ENCODE measurements at places on chromosomes 12 and 14.

GRCh38 chr12:62737615-62738014 lies 197.3 kb downstream of the PPM1H start:
- no peak for DNase-seq

- no peak for DNase-seq
Measured at GRCh38 chr12:93407054-93407962, 29.6 kb downstream of the NUDT4 start.

DNA sequence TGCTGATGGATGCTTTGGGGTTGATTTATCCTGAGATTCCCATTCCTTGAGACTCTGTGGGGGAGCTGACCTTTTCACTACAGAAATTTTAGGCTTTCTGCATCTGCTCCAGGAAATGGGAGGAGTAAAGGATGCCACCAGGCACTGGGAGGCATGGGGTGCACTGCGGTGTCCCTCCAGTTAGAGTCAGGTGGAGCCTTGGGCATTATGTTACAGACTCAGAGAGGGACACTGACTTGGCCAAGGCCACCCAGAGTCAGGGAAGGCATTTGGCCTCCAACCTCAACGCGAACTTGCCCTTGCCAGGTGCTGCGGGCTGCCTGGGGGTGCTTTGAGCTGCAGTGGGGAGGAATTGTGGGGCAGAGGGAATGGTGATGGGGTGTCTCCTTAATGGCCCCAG lies 58.0 kb upstream of the TBX3 start:
- no peak for DNase-seq

DNA sequence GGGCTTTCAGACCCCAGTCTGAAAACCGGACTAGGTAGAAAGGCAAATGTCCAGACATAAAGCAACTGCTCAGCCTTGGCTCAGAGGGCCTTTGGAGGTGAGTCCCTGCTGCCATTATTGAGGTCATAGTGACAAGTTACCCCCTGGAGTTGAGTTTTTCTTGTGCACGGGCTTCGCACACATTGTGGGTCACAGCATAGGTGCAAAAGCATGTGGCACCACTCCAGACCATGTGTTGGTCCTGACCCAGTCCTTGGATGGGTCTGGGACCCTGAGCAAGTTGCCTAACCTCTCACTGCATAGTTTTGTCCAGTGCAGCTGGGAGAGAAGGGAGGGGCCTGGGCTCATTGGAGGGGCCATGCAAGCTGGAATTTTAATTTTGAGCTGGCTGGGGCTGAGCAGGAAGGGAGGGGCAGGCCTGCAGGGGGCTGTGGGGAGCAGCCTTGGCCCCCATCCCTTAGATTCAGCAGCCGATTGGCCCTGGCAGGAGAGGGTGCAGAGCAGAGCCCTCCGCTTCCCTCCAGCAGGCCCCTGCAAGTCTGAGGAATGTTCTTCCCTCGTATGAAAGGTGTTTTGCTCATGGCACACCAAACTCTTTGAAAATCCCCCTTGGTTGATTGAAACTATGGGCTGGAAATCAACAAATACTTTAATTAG lies 4.2 kb upstream of the KRT5 start:
- DNase-seq = no peak

- no peak for DNase-seq
Measured at GRCh38 chr12:44929236-44929885, 53.2 kb upstream of the NELL2 start.

GRCh38 chr12:11716794-11717518 lies 67.5 kb downstream of the ETV6 start:
- no peak for DNase-seq

GRCh38 chr14:79369359-79370332 lies 841.7 kb downstream of the DIO2 start:
- DNase-seq = no peak

DNA sequence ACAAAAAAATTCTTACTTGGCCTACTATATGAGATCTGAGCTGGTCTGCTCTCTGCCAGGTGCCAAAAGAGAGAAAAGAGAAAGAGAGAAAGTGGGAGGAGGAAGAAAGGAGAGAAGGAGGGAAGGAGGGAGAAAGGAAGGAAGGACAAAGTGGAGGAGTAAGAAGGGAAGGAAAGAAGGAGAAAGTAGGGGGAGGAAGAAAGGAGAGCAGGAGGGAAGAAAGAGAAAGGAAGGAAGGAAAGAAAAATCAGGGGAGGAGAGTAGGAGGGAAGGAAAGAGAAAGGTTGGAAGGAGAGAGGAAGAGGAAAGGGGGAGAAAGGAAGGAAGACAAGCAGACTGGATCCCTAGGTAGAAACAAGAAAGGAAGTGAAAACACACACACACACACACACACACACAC lies 96.8 kb downstream of the RPS29 start:
- no peak for DNase-seq

DNA sequence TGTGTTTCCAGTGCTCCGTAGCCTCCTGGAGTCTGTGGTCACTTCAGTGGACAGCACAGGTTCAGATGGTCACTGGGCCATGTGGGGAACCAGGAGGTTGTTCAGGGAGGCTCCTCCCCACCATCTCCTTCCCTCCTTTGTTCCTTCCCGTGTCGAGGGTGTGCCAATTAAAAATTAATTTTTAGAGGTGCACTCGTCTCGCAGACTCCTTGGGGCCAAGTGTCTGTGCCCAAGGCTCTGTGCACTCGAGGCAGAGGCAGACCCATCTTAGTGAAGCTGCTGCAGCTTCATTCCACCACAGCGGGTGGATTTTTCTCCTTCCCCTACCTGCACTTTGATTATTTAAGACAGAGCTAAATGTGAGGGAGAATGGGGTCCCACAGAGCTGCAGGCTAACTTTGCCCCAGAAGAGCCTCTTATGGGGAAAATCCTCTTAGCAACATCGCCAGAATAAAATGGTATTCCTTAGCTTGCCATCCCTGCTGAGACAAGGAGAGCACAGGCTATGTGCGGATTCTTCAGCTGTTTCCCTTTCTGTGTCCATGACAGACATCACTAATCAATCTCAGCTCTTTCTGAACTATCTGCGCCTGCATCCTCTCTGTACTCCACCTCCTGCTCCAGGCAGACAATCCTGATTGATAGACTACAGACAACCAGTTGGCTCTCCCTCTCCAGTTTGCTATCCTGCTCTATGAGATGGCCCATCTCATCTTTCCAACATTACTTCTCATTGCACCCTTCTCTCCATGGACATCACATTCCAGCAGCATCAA lies 159.5 kb downstream of the VRK1 start:
- no peak for DNase-seq

DNA sequence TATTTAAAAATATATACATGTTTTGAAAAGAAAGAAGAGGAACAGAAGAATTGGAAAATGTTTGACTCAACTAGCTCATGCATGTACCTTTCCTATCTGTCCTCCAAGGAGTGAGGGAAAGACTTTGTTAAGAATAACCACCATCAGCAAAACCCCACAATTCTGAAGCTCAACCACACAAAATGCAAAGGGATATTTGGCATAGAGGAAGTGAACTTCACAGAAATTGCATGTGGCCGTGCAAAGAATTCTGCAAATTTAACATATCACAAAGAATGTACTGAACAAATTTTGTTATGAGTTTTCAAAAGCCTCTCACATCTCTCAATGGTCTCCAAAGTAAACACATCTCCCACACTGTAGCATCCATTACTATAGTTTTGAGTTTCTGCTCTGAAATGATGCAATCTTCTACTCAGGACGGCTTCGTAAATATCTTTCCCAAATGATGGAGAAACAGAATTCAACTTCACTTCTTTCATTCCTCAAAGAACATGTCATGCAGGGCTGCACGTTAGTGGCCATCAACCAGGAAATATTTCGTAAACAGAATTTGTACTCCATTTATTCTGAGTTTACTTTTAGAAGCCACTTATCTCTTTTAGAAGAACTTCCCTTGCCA lies 17.6 kb downstream of the DUSP6 start:
- DNase-seq = no peak

GRCh38 chr12:39287817-39288216 lies 155.1 kb downstream of the KIF21A start:
- no peak for DNase-seq

GRCh38 chr12:111316671-111317070 lies 52.2 kb downstream of the PHETA1 start:
- no peak for DNase-seq

- DNase-seq = no peak
Measured at GRCh38 chr12:27552886-27553560, 29.0 kb downstream of the PPFIBP1 start.

DNA sequence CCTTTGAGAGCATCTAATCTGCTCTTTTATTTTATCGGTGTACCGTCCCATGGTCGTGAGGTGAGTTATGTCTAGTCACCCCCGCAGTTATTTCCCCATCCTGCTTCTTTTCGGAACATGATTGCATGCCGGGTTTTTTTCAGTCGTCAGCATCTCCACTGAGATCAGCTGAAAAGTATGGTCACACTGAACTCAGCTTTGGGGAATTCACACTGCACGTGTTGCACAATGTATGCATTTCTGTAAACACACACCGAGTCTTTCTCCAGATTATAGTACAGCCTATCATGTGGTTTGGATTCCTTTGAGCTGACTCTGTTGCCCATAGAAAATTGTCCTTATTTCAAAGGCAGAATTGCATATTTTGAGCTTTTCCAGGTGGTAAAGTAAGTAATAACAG lies 24.6 kb downstream of the PLXNC1 start:
- peak; percentile 66 for DNase-seq

DNA sequence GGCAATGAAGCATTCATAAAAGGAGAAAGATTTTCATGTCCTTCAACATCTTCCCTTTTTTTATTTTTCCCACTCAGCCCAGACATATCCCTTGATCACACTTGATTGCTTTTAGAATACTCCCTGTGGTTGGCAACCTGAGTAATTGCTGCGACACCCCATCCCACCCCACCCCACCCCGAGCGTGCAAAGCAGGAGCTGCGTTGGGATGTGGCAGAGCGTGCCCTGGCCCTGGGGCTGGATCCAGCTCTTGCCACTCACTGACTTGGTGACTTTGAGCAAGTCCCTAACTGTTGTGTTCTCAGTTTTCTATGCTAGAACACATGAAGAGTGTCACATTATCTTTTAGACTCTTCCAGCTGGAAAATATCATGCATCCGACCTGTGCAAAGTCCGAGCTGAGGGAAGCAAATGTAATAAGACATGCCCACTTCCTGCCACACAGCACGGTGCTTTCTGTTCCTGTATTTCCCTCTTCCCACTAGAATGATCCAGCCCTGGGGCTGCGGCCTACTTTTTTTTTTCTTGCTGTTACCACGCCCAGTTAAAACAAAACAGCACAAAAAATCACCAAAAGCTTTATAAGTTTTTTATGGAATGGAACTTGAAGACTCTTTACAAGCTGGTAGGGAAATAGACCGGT lies 4.0 kb downstream of the ASCL4 start:
- no peak for DNase-seq

DNA sequence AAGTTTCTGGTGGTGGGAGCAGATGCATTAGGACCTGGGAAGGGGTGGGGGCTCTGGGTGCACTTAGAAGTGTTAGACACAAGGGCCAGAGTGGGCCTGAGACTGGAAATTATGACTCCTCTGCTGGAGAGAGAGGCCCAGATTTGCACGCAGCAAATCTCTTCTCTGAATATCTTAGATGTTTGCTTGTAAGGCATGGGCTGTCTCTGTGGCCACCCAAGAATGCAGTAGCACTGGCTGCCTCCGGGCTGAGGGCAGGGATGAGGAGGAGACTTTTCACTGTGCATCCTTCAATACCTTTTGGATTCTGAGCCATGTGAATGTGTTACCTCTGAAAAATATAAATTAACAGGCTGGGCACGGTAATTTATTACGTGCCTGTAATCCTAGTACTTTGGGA lies 14.0 kb upstream of the RABGGTA start:
- no peak for DNase-seq

GRCh38 chr14:32090686-32091085 lies 13.6 kb downstream of the ARHGAP5 start:
- no peak for DNase-seq

- no peak for DNase-seq
Measured at GRCh38 chr12:20520532-20520931, 152.2 kb downstream of the PDE3A start.

GRCh38 chr12:57887631-57888408 lies 41.3 kb upstream of the CTDSP2 start:
- DNase-seq = no peak

- DNase-seq = no peak
Measured at GRCh38 chr12:49646871-49647654, 23.7 kb downstream of the PRPF40B start.

DNA sequence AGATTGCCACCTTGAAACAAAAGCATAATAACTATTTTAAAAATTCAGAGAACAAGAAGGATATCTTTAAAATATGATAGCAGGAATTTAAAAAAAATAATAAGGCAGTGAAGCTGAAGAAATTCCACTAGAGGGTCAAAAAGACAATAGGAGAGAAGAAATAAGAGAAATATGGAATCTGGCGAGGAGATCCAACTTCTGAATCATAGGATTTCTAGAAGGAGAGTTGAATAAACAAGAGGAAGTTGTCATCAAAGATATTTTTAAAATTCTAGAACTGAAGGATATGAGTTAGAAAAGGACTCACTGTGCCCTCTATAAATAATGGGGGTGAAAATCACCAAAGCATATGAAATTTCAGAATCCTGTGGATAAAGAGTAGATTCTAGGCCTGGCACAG lies 26.8 kb upstream of the TOMM20L start:
- no peak for DNase-seq

GRCh38 chr14:85579942-85580341 lies 50.0 kb downstream of the FLRT2 start:
- DNase-seq = no peak

- no peak for DNase-seq
Measured at GRCh38 chr12:90618586-90618985, 336.4 kb downstream of the CCER1 start.

DNA sequence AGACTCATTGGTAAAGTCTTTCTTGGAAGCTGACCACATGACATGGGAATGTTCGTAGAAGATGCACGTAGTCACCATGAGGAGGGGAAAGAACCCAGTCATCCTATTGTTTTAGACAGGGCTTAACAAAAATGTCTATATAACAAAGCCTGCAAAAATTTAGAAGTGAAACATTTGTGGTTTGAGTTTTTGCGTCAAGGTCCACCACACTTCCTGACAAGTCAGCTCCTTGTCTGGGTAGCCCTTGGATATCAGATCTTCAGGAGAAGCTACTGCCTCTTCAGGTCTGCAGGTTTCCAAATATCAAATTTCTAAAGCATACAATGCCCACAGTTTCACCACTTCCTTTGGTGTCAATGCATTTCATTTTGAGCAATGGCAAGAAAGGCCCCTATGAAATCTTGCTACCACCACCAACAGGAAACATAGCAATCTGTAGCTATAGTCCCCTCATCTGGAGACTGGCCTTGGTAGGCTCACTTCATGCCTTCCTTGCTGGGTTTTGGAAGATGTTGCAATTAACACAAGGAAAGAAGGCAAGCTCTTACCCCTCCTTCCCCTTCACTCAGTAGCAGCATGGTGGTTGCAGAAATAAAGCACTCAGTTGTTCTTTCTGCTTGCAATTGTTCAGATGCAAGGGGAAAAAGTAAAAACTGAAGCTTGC lies 235.2 kb downstream of the PCNX1 start:
- DNase-seq = peak; percentile 12

Data from CD4-positive, alpha-beta T cell treated with Interleukin-1 beta for 1 hour (primary cell).